ENCODE measurements at places on chromosomes 13 and 19. TPM values are rescaled to one million over a fixed set of nuclear protein-coding genes. Genes with fewer than 3 reads are reported as not detected.

KLF16 gene
- 89.2 TPM for total RNA-seq

ATXN8OS gene
- not detected for total RNA-seq

OPA3 gene
- 3.2 TPM for total RNA-seq

KISS1R gene
- total RNA-seq, result 1.5 TPM

DNA sequence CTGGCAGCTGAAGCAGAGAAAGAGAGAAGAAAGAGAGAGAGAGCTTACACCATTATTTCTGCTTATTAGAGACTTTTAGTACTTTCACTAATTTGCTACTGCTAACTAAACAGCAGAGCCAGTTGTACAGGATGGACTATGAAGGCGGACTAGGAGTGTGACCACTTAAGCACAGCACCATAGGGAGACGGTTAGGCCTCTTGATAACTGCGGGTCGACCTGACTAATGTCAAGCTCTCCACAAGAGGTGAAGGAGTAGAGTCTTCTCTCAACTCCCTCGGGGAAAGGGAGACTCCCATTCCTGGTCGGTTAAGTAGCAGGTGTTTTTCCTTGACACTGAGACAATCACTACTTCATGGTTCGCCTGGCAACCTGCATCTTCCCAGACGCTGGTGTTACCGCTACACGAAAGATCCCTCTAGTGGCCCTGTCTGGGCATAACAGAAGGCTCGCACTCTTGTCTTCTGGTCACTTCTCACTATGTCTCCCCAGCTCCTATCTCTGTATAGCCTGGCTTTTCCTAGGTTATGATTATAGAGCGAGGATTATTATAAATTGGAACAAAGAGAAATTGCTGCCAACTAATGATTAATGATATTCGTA, 5.3 kb upstream of the PSG7 start:
- H3K27ac ChIP-seq, result no peak overlapping the region
- no peaks in the 10 kb centered on the region for H3K4me1 ChIP-seq
- no peak for DNase-seq
- no peaks in the 10 kb centered on the region for H3K36me3 ChIP-seq

CLN5 gene
- 42.9 TPM for total RNA-seq

DNA sequence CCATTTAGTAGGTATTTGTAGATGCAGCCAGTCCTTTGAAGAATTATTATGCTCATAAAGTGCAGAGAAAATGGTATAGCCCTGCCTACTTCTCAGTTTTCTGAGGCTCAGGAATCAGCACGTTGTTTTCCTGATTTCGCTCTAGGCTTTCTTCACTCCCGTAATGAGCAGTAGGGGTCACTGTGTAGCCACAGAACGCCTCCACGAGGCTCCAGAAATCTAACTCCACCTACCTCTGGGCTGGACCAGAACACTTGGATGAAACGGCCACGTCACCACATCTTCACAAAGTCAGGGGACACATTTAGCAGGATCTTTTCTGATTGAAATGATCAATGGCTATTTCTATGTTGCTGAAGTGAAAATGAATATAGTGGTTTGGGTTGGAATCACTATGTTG, 49.8 kb upstream of the GTF3A start:
- H3K4me3 ChIP-seq, result no peak overlapping the region
- peak; percentile 19 for DNase-seq
- H3K36me3 ChIP-seq, result no peaks in the 10 kb centered on the region
- peaks cover 5% of the 10 kb centered on the region for H3K27me3 ChIP-seq

GRCh38 chr13:23513455-23513854, 56.8 kb upstream of the TNFRSF19 start:
- no peaks in the 10 kb centered on the region for H3K4me1 ChIP-seq
- H3K27ac ChIP-seq, result no peak overlapping the region
- H3K36me3 ChIP-seq, result no peaks in the 10 kb centered on the region
- DNase-seq, result no peak

DNA sequence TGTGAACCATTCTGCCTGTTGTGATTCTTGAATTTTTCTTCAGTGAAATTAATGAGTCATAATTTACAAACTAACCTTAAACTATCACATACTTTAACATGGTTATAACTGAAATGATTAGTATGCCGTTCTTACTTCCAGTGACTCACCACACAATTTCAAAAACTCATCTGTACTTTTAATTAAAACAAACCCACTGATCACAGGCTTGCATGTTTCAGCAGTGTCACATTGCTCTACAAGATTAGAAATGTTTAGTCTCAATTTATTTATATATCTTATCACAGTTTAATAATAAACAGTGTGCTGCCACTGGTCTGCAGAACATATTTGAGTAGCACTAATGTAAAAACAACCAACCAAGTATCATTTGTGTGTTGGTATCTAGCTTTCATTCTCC, 2227.9 kb upstream of the PCDH20 start:
- no peaks in the 10 kb centered on the region for H3K4me1 ChIP-seq
- H3K4me3 ChIP-seq, result no peak overlapping the region
- H3K27me3 ChIP-seq, result no peaks in the 10 kb centered on the region
- no peak overlapping the region for H3K27ac ChIP-seq
- no peak for DNase-seq

DNA sequence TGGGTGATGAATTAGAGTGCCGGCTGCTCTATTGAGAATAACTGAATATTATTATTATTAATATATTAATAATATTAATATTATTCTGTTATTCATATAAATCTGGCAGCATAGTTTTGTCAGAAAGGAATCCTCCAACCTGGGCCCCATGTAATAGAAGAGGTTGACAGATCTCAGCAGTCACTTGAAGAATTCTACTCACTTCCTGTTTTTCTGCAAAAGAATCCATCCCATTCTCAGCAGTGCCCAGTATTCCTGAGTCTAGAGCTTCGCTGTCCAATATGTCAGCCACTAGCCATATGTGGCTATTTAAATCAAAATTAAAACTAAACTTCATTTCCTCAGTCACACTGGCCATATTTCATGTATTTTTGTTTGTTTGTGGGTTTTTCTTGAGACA, 72.4 kb upstream of the USPL1 start:
- no peak overlapping the region for H3K4me3 ChIP-seq
- no peaks in the 10 kb centered on the region for H3K27me3 ChIP-seq
- H3K36me3 ChIP-seq, result no peaks in the 10 kb centered on the region

DNA sequence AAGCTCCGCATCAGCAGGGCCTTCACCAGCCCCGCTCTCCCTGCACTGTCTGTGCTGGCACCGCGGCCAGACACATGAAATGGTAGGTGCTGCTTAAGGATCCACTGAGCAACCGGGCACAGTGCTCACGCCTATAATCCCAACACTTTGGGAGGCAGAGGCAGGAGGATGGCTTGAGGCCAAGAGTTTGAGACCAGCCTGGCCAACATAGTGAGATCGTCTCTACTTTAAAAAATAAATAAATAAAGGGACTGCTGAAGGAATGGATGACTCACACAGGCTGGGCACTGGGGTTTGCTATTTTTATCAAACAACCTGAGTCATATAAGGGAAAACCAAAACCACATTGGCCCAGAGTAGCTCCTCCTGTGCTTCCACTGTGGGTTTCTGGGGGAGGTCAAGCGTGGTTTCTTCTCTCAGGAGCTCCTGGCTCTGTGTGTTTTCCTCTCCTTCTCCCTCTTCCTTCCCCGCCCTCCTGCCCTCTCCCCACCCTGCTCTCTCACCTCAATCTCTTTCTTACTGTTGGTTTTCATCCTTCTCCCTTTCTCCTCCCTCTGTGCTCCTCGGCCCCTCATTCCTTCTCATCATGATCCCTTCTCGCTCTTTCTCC, 21.3 kb downstream of the VRK3 start:
- no peak overlapping the region for H3K27ac ChIP-seq
- peaks cover 16% of the 10 kb centered on the region for H3K4me1 ChIP-seq
- H3K36me3 ChIP-seq, result peaks cover 88% of the 10 kb centered on the region
- no peak overlapping the region for H3K4me3 ChIP-seq
- no peaks in the 10 kb centered on the region for H3K27me3 ChIP-seq
- DNase-seq, result no peak

All from CD4-positive, alpha-beta T cell (primary cell).